ENCODE measurements at places on chromosomes 1 and 21.

- DNase-seq, result peak; percentile 30
Measured at GRCh38 chr1:64822621-64823020, 77.7 kb downstream of the RAVER2 start.

DNA sequence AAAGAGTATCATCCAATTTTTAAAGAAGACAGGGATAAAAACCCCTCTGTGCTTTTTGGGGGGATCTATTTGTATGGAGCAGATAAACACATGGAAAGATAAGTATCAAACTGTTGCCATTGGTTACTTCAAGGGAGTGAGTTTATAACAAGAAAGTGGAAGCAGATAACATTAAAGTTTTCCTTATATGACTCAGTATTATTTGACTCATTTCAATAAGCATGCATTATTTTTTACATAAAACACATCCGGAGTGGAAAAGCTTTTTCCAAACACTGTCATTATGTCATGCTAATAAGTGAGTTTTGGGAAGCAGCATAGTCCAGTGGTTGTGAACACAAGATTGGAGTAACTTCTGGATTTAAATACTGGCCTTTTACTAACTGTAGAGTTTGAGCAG, 452.2 kb downstream of the LTN1 start:
- no peak for DNase-seq

DNA sequence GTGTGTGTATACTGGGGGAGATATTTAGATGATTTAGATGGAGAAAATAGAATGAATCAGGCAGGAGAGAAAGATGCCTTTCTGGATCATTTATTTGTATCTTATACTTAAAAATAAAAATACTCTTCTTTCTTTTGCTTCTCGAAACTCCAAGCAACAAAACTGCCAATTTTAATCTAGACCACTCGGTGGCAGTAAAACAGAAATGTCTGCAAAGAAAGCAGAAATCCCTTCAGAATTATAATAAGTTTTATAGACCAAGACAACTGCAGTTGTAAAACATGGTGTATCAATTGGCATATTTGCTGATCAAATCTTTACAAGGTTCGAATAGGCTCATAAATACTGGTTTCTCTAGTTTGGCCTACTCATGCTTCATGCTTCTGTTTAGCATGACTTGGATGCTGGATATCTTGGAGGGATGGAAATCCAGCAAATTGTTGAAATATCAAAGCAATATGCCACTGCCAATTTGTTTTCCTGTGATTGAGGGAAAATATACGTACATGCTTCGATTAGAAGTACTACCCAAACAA, 15.1 kb upstream of the C1orf87 start:
- DNase-seq, result no peak

GRCh38 chr1:31700468-31701090, 3.2 kb downstream of the COL16A1 start:
- no peak for DNase-seq

GRCh38 chr1:41363591-41364320, 2.5 kb downstream of the FOXO6 start:
- DNase-seq, result no peak
